ENCODE measurements at places on chromosomes 7 and 10.

GRCh38 chr7:142279601-142280000 lies 21.7 kb upstream of the PRSS58 start:
- no peaks in the 10 kb centered on the region for H3K4me1 ChIP-seq
- H3K4me3 ChIP-seq, result no peak overlapping the region
- H3K27ac ChIP-seq, result no peak overlapping the region
- no peaks in the 10 kb centered on the region for H3K36me3 ChIP-seq

- no peaks in the 10 kb centered on the region for H3K36me3 ChIP-seq
- no peak overlapping the region for H3K4me3 ChIP-seq
- no peaks in the 10 kb centered on the region for H3K4me1 ChIP-seq
- H3K27me3 ChIP-seq, result no peaks in the 10 kb centered on the region
- no peak overlapping the region for H3K27ac ChIP-seq
- no peak for DNase-seq
These were observed 94.9 kb downstream of the STRA8 start for GRCh38 chr7:135328526-135328925.

- H3K4me1 ChIP-seq, result no peaks in the 10 kb centered on the region
- no peaks in the 10 kb centered on the region for H3K36me3 ChIP-seq
- H3K27me3 ChIP-seq, result no peaks in the 10 kb centered on the region
- H3K27ac ChIP-seq, result no peak overlapping the region
- DNase-seq, result no peak
These were observed 51.8 kb downstream of the GSDME start for GRCh38 chr7:24705461-24705954.

DNA sequence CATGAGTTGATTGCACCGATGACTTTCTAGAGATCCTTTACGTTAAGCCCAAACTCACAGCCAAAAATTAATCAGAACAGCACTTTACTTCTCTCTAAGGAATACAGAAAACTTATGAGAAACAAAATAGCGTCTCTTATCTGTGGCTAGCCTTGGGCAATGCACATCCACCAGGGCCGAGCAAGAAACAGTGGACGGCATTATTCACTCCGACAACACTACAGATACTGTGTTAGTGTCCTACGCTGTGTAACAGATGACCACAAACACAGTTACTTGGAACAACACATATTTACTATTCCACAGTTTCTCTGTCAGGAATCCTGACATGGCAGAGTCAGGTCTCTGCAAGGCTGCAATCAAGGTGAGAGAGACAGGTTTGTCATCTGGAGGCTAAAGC lies 598.3 kb upstream of the ADARB2 start:
- H3K27ac ChIP-seq, result no peak overlapping the region
- no peak for DNase-seq
- H3K4me1 ChIP-seq, result no peaks in the 10 kb centered on the region
- no peaks in the 10 kb centered on the region for H3K27me3 ChIP-seq
- no peak overlapping the region for H3K4me3 ChIP-seq
- H3K36me3 ChIP-seq, result no peaks in the 10 kb centered on the region

DNA sequence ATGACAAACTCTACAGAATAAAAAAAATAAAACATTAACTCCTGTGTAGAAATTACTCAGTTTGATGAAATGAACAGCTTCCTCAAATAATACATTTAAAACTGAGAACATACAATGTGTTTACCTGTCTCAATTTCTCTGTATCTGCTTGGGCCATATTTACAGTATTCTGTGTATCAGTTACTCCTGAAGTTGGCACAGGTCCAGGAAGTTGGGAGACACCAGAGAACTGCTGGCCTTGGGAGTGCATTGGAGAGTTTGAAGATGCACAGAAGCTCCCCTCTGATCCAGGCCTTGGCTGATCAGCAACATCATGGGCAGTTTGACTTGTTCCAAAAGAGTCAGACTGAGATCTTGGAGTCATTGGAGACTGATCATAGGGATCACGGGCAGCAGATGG lies 155.1 kb downstream of the GALNT11 start:
- DNase-seq, result no peak
- no peaks in the 10 kb centered on the region for H3K27me3 ChIP-seq
- H3K27ac ChIP-seq, result no peak overlapping the region
- H3K4me3 ChIP-seq, result no peak overlapping the region

DNA sequence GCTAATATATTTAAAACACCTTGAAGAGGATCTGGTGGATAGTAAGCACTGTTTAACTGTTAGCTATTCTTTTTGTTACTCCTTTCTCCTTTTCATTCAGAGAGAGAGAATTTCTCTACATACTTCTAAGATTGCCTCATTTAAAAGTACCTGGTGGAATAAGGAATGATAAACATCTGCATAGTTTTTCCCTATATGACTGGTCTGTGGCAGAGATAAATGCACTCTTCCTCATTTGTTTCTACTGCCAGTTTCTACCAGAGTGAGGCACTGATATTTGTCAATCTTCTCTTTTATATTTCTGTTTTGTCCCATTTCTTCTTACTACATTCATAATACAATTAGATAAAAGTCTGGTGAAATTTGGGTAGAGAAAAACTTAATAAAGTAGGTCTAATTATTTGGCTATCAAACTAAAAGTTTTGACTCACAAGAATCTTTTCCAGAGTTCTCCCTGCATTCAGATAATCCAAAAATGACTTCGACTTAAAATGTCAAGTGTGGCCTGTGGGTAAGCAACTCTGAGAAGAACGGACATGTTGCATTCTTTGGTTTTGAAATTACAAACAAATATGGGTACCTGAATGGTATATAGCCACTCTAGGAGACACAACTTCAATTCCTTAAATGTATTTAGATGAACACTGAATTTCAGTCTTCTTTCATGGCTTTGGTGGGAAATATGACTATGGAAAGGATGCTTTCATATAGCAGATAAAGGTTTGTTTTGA lies 38.8 kb downstream of the RNLS start:
- H3K4me1 ChIP-seq, result no peaks in the 10 kb centered on the region
- no peaks in the 10 kb centered on the region for H3K36me3 ChIP-seq
- no peaks in the 10 kb centered on the region for H3K27me3 ChIP-seq
- DNase-seq, result no peak
- H3K27ac ChIP-seq, result no peak overlapping the region
- H3K4me3 ChIP-seq, result no peak overlapping the region

DNA sequence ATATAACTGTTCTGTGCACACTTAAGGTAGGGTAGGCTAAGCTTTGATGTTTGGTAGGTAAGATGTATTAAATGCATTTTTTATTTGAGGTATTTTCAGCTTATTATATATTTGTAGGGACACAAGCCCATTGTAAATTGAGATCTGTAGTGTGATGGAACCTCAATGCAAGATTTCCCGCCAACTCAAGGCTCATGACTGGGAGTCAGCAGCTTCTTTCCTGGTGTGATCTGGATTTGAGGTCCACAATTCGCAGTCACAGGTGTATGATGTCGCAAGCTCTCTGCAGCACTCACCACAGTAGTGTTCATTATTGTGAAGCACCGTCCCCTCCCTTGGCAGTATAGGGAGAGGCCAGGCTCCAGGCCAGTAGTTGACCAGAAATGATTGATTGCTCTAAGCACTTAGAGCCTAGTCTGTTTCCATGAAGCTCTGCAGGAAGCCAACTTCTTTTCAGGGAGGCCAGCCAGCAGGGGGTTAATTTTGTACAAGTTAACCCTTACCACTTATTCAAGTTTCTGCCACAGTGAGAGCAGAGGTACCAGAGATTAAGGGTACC lies 54.9 kb downstream of the SEM1 start:
- no peak for DNase-seq
- no peaks in the 10 kb centered on the region for H3K27me3 ChIP-seq
- H3K36me3 ChIP-seq, result no peaks in the 10 kb centered on the region
- no peak overlapping the region for H3K4me3 ChIP-seq
- H3K4me1 ChIP-seq, result no peaks in the 10 kb centered on the region
- H3K27ac ChIP-seq, result no peak overlapping the region
